ENCODE measurements at places on chromosomes 16 and 17.

DNA sequence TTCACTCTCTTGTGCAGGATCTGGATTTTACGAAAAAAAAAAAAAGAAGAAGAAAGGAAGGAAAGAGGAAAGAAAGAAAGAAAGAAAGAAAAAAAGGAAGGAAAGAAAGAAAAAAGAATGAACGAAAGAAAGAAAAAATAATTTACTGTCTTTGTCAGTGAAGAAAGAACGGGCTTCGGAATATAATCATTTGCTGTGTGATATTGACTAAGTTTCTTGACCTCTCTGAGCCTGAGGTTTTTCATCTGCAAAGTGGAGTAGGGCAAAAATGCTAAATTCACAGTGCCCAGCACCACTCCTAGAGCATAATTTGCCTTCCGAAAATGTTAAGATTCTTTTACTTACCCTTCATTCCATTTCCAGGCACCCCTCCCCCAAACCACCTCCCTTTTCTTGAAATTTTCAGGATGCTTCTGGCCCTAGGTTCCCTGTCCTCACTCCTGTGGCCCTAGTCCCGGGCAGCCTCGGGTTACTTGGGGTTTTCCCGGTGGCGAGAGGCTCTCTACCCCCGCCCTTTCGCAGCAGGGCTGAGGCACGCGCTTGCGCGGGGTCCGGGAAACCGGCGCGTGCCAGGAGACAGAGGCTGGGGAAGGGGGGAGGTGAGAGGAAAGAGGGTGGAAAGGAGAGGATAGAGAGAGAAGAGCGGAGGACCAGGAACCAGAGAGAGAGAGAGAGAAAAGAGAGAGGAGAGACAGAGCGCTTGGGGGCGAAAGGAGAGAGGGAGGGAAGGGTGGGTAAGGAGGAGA lies at the start of gene CNTNAP1:
Gene CNTNAP1 (plus strand): TSS at position 556 of the 746 bp plus-strand sequence. CDS start 299 bp downstream, outside the sequence.
- no peak for DNase-seq

DNA sequence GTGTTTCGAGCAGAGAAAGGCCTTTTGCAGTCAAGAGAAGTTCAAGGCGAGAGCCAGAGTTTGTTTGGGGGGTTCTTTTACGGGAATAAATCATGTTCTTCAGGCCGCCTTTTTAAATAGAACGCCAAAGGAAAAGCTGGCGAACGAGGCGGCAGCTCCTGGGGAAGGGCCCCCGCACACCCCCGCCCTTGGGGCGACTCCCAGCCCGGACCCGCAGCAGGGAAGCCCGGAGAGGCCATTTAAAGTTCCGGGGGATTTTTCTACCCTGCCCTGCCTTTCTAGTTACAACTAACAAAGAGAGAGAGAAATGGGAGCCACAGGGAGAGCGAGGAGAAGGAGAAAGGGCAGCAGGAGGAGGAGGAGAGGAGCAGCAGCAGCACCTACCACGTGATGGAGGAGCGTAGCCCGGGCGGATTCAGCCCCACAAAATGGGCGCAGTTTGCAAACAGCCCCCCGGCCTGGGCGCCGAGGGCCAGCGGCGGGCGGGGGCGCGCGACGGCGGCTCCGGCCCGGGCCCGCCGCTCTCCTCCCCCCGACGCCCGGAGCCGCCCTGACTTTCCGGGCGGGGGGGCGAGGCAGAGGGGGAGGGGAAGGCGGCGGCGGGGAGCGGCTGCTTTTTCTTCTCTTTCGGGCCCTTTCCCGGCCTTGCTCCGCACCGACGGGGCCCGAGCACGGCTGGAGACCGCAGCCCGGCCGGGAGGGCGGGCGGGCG lies 634 bp downstream of the KANSL1 start:
- DNase-seq: peak; percentile 54

DNA sequence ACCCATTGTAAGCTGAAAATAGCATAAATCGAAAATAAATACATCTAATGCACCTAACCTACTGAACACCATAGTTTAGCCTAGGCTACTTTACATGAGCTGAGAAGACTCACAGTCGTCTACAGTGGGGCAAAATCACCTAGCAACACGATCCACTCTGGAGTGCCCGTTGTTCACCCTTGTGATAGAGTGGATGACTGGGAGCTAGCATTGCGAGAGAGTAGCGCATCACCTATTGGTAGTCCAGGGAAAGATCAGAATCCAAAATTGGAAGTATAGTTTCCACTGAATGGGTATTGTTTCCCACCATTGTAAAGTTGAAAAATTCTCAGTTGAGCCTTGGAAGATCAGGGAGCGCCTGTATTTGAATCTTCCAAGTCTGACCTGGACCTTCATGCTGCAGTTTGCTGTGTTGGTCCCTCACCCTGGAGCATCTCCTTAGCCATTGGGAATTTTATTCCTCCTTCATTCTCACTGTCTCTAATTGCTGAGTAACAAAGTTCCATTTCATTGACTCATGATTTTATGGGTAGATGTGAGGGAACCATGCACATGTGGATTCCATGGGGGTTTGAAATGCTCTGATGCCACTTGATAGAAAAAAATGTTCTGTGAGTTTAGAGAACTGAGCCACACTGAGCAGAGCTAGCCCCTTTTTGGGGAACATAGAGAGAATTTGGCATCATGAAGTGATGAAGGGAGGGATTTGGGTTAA lies 19.6 kb downstream of the AKAP1 start:
- no peak for DNase-seq

DNA sequence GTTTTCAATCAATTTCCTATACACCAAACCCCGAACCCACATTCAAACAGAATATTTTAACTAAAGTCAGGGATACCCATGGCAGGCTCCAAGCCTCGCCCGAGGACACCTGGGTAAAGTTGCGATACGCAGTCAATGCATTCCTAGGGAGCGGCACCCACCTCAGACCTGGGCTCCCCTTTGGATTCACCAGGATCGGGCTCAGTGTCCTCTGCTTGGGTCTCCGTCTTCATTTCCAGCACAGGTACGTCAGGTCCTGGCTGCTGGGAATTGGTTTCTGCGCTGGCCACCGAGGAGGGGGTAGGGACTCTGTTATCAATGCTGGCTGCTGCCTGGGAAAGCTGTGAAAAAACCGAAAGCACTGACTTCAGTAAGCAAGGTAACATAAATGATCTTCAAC lies 51.7 kb upstream of the TRAP1 start:
- no peak for DNase-seq

- DNase-seq: peak; percentile 42
Measured at GRCh38 chr16:84088695-84089395, 27.9 kb downstream of the MBTPS1 start.

- DNase-seq: no peak
Measured at GRCh38 chr17:69609473-69610305, 195.2 kb downstream of the MAP2K6 start.

GRCh38 chr16:84950906-84951305 lies 60.4 kb downstream of the ZDHHC7 start:
- DNase-seq: peak; percentile 26

DNA sequence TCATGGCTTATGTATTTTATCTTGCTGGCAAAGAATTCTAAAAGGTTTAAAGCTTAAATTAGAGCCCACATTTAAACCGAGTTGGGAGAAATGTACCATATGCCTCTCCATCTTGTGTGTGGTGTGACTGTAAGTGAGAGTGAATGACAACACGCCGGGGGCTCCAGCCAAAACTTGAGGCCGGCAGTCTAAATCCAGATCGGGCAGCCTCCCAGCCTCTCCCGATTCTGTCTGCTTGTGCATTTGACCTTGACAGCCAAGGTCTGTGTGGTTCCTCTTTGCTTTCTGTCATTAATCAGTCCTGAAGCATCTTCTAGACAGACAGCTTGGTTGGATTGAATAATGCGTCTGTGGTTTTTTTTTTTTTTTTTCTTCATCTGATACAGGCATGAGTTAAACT lies 1093.2 kb upstream of the EEF2KMT start:
- DNase-seq: no peak

GRCh38 chr16:77322757-77323156 lies 112.1 kb downstream of the ADAMTS18 start:
- DNase-seq: no peak

DNA sequence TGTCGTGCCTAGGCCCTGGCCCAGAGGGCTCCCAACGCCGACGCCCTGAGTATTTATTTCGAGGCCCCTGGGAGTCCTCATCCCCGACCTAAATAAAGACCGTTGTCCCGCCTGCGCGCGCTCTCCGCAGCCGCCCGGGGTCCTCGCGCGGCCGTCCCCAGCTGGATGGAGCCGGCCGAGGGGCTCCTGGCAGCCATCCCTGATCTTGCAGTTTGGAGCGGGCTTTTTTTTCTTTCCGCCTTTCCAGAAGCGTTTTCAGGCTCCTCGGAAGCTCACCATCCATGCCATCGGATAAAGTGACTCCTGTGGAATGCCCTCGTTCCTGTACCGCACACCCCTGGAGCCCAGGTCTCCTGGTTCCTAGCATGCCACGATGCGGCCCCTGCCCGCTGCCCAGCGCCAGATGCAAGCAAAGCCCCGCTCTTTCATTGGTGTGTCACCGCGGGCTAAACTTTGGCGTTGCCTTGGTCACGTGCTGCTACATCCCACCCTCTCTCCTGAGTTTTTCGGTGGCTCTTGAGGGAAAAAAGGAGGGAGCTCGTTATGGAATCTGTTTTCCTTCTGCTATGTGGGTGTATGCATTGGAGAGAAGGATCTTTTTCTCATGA lies 716 bp downstream of the TMEM94 start:
- no peak for DNase-seq

GRCh38 chr16:85330694-85331188 lies 218.5 kb upstream of the CIBAR2 start:
- no peak for DNase-seq

Measured in activated CD8-positive, alpha-beta memory T cell treated with anti-CD3 and anti-CD28 coated beads, Interleukin-2, amount 50 U/mL, for 4 hours (primary cell).